ENCODE measurements at places on chromosomes 4 and X.

DNA sequence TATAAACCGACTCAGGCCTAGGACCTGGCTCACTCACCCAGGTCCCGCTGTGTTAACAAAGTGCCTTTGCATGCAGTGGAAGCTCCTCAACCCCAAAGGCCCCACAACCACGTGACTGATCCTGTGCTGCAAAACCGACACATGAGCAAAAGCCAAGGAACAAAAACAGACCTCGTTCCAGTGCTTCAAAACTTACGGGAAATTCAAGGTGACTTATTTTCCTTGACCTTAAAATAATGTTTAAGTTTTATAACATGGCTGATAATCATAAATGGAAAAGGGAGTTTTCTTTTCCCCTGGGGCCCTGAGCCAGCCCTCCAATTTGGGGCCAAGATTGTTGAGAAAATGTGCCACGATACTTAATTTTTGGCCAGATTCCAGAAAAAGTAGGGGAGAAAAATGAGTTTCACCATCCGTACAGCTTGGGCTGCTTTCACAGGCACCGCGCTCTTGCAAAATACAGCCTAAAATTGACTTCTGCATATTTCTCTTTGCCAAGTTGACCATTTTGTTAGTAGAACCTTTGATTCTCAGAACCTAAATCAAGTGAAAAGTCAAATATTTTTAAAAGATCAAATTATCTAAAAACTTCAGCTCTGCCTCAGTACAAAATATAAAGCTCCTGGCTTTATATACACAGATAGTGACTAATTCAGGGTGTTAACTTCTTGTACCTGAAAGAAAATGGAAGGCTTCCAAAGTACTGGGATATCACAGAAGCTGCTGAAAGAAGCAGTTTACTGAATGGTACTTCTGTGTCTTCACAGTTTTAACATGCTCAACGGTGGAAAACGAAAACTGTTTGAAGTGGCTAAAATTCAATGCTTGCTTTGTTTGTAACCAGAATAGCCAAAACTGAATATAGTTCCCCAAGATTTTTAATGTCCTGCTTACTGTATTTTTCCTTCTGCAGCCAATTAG lies 93.8 kb downstream of the APBB2 start:
- DNase-seq: no peak

DNA sequence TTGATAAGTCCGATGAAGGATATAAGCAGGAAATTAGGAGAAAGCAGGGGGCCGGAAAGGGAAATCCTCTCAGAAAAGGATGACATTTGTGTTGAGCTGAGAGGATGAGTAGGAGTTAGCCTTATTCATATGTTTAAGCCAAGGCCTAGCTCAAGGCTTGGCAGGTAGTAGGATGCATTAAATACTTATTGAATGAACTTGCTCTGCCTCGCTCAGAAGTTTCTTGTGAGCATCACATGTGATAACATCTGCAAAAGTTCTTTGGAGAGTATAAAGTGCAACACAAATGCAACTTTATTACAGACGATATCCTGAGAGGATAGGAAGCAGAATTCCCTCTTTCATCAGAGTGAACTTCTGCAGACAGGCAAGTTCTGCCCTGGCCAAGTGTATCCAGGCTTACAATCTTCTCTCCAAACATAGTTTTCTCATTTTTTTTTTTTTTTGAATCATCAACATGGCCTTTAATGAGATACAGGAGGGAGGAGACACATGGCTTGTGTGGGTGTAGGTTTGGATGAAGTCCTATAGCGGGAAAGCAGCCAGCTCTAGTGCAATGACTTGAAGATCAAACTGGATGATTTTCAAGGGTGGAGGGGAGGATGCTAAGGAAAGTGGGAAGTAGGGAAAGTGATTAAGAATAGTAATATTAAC lies 48.1 kb downstream of the LUZP4 start:
- DNase-seq: no peak

DNA sequence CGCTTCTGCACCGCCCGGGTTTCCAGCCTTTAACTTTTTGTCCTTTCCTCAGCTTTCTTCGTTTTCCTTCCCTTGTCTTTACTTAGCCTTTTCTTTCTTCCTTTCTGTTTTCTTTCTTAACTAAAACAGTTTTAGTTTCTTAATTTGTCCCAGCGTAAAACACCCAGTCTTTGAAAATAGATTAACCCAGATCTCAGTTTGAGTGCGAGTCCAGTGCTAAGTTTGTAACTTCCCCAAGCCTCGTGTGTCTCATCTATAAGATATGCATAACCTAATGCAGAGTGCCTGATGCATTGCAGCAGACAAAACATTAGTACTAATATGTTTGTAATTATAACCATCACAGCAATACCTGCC lies 460 bp upstream of the GEMIN8 start:
- no peak for DNase-seq

DNA sequence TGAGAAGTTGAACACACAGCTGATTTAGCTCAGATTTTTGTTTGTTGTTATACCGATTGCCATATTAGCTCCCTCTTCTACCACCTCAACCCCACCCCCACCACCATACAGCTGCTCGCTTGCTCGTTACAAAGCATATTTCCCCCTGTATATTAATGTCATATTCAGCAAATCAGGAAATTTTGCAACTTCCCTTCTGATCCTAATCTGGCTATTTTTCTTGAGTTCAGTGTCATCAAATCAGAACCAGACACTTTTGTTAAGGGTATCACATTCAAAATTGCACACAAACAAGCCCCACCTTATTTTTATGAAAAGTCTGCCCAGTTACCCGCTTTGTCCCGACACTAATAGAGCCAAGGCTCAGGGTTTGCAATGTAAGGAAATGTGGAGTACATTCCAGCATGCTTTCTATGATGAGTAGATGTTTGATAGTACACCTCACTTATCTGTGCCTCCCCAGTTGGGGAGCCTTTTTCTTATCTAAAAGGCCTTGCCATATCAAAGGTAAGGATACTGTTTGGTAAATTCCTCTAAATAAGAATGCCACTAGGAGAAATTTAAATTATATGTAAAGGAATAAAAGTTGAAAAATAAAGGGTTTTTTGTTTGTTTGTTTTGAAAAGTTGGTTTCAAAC lies 212.2 kb downstream of the CBR4 start:
- DNase-seq: no peak

- DNase-seq: no peak
Observed at GRCh38 chr4:87069037-87069742, 134.4 kb downstream of the AFF1 start.

DNA sequence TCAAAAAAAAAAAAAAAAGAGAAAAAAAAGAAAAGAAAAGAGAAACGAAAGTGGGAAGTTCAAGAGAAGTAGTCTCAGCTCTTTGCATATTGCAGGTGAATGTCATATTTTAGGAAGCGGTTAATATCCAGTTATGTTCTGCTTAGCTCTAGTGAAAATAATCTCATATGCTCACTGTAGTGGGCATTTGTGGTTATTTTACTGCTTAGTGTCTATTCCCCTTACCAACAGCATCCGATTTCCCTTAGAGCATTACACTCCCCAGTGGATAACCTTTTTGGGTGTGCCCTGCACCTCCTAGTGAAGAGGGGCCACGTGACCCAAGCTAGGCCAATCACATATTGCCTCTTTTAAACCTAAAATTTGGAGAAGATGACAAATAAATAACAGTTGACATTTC lies 111.2 kb upstream of the ZNF827 start:
- no peak for DNase-seq

GRCh38 chrX:150364347-150365050 lies 1.4 kb downstream of the MAMLD1 start:
- no peak for DNase-seq

GRCh38 chrX:45879512-45879911 lies 665.7 kb downstream of the ZNF674 start:
- no peak for DNase-seq

DNA sequence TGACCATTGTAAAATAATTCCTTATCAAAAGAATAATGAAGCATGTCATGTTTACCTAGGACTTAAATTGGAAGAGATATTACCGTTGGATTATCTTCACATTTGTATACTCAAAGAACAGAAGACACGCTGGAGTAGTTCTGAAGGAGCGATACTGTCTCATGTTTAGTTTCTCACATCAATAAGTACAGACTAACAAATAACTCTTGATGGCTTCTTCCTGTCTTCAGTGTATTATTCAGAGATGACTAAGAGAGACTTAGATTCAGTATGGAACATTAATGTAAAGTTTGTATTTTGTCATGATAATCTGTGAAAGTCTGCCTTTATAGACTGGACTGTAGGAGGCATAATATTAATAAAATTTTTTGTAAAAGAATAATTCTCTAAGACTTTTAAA lies 72.7 kb downstream of the SPRY1 start:
- DNase-seq: no peak

- no peak for DNase-seq
Observed at GRCh38 chrX:115901241-115901640, 269.3 kb upstream of the AGTR2 start.

GRCh38 chrX:39492497-39493162 lies 605.1 kb downstream of the BCOR start:
- no peak for DNase-seq

DNA sequence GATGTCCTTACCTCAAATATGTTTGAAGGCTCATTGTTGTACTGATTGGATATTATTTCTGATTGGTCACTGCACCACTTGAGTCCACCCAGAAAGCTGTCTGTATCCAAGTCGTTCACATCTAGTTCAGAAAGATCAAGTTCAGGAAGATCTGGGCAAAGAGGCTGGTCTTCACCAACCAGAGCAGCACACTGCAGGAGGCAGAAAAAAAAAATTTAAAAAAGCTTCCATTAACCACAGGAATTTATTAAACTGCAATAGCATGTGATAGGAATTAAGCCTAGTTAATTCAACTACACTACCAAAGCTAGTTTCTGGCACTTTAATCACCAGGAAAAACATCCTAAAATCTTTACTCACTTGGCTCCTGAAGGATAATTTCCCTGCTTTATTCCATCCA lies 5.1 kb downstream of the PPARGC1A start:
- DNase-seq: no peak

DNA sequence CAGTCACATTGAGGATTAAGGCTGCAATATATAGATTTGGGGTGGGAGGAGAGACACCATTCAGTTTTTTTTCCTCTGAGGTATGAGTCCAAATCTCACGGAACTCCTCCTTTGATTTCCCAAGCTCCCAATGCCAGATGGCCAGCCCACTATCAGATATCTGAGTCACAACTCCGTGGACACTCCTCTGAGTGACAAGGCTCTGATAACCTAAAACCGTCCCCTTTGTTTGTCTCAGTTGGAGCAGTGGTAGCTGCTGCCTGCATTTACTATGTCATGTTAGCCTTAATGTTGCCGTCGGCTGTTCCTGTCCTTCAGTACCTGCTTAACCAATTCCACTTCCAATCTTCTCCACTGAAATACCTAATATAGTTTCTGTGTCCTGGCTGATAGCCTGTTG lies 107.3 kb downstream of the DTHD1 start:
- DNase-seq: no peak

DNA sequence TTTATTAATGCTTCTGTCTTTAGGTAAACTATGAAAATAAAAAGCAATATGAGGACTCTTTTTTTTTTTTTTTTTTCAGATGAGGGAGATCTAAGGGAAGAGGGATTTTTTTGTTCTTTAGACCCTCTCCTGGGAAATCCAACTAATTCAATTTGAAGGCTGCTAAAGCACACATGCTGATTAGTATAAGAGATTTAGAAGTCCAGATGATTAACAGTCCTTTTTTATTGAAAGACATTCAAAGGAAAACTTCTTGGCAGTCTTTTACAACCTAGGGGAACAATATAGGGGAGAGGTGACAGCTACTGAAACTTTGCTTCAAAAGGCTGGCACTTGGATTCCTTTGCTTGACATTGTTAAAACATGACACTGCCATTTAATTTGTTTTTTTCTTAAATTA lies 602.5 kb downstream of the RAPGEF2 start:
- no peak for DNase-seq

- no peak for DNase-seq
Observed at GRCh38 chr4:152817331-152817730, 37.6 kb downstream of the ARFIP1 start.

Measured in Jurkat, Clone E6-1 (cell line).